Calu3 (cell line): ENCODE measurements at places on chromosomes 11 and 22.

- no peak for DNase-seq
Observed at GRCh38 chr22:32855045-32855756, 53.7 kb downstream of the TIMP3 start.

- DNase-seq = no peak
Observed at GRCh38 chr22:27644566-27644965, 157.0 kb downstream of the MN1 start.

- DNase-seq = no peak
Observed at GRCh38 chr22:43693249-43693648, 118.9 kb downstream of the EFCAB6 start.

GRCh38 chr22:50731811-50732624 is 6.0 kb upstream of the ACR start:
- peak; percentile 60 for DNase-seq

- no peak for DNase-seq
Observed at GRCh38 chr11:129950101-129951091, 52.2 kb downstream of the PRDM10 start.

DNA sequence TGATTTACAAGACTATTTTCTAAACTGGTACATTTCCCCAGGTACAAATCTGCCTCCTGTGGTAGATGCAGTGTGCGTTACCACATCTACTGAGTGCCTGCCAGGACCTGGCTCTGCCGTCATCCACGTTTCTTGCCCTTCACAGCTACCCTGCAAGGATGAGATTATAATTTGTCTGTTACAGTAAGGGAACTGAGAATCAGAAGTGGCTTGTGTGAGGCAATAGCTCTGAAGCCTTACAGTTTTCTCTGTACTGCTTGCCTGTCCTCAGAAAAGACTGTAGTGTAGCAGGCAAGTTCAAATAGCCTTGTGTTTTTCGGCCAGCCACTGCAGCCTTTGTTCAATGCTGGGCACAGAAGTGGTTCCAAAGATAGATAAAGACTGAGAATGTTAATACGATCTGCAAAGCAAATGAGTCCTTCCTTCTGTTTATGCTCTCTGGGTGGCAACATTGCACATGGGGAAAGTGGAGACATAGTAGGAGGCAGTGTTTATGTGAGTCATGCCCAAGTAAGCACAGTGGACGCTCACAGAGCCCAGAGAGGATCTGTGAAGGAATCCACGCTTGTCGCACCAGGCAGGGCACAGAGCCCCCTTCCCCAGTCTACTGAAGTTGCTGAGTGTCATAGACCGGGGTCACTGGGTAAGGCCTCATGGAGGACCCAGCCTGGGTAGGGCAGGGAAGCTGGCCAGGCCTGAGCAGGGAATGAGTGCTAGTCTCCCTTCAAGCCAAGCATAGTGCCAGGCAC is 49.1 kb downstream of the MICAL2 start:
- DNase-seq = no peak

GRCh38 chr11:113314065-113314388 is 356 bp upstream of the TTC12 start:
- DNase-seq = no peak

GRCh38 chr22:36867695-36868094 is 6.9 kb downstream of the NCF4 start:
- no peak for DNase-seq

GRCh38 chr11:35009944-35010342 is 93.5 kb downstream of the PDHX start:
- peak; percentile 45 for DNase-seq

GRCh38 chr11:72712168-72712751 is 38.0 kb upstream of the PDE2A start:
- DNase-seq = no peak

DNA sequence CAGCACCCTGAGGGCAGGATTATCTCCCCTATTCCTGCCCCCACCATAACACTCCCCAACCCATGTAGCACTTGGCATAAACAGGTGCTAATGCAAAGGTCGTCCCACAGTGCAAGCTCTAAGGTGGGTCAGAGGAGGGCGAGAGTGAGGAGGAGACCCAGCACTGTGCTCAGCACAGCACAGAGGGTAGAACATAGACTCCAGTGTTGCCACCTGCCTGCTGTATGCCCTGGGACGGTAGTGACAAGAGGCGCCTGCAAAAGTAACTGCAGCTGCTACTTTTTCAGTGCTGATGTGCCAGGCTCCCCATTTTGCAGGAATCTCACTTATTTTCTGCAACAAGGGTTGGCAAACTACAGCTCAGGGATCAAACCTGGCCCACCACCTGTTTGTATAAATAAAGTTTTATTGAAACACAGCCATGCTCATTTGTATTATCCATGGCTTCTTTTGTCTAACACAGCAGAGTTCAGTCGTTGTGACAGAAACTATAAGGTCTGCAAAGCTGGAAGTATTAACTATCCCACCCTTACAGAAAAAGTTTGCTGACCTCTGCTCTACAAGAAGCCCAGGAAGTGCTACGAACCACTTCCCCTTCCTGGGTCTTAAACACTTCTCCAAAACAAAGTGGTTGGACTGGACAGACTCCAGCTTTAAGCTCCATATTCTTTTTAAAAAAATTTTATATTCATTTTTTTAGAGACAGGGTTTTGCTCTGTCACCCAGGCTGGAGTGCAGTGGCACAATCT is 16.9 kb upstream of the CDC42BPG start:
- DNase-seq = no peak

- DNase-seq = no peak
Observed at GRCh38 chr22:24125941-24126340, 55.3 kb upstream of the SUSD2 start.

DNA sequence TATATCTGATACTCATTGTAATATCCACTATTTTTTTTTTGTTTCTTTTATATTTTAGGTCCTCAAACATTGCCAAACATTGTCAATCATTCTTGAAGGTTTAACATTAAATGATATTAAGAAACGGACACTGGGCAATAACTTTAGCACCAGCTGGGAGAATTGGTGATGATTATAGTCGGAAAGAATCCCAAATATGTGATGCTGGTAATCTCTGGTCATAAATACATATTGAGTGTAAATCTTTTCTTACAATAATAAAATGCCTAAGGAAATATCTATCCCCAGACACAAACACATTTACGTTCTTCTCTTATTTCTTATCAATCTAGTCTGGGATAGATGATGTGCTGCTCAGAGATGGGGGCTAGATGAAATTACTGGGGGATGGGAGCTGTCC is 25.2 kb downstream of the OR51E2 start:
- no peak for DNase-seq

GRCh38 chr22:36022162-36022561 is 6.5 kb downstream of the RBFOX2 start:
- DNase-seq = no peak

DNA sequence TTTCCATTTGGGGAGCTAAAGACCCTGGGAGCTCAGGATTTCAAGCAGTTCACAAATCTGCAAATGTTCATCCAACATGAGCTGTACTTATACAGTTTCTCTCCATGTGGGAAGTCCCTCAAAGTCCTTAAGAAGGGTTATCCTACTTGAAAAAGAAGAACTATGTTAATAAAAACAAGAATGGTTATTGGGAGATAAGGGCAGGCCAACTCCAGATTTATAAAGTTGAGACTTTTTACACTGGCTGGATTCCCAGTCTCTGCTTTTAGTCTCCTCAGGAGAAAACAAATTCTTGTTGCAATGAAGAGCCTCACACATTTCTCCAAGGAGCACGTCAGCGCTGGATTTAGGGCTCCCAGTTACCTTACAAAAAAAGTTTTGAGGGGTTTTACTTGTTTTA is 34.2 kb upstream of the CTTN start:
- DNase-seq = no peak
